ENCODE measurements at places on chromosomes 1 and 21. TPM values are rescaled to one million over a fixed set of nuclear protein-coding genes. Genes with fewer than 3 reads are reported as not detected.

- DNase-seq: peak; percentile 47
These were observed 645.7 kb upstream of the PTBP2 start for GRCh38 chr1:96075704-96076455.

Gene F13B
- not detected for total RNA-seq

DNA sequence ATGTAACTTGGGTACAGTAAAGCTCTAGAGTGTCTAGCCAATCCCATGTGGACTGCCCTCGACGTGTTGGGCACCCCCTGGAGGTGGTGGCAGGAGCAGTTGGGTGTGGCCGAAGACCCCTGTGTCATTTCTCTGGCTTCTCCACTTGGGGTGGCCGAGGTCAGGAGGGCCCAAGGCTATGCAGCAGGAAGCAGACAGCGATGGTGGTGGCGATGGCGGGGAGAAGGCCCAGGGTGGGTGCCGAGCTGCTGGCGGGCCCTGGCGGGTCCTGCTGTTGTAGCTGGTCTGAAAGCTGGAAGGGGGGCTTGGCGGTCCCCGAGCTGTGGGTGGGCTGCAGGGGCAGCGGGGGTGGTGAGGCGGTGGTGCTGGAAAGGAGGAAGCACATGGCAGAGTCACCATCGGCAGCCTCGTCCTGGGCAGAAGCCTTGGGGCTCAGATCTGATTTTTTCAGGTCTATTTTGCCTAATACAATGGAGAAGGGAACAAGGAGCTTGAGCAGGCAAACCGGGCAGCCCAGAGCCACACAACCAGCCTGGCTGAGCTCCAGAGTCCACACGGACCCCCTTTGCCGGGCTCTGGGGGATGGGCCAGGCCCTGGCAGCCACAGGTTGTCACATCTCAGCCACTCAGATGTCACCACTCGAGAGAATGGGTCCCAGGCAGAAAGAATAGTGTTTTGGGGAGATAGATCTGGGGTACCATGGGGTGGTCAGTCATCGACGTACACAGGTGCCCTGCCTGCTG, 231.3 kb downstream of the TRABD2B start:
- DNase-seq: no peak

GRCh38 chr1:170803711-170804110, 131.6 kb upstream of the MROH9 start:
- no peak for DNase-seq

- DNase-seq: no peak
These were observed 11.7 kb downstream of the FAM78B start for GRCh38 chr1:166155108-166155507.

Gene SETSIP
- 0.27 TPM for total RNA-seq

Gene MMP23B
- total RNA-seq: not detected

Gene FCMR
- total RNA-seq: not detected

Gene SH2D5
- 26.9 TPM for total RNA-seq

GRCh38 chr1:183998045-183998444, 39.5 kb downstream of the COLGALT2 start:
- no peak for DNase-seq

- no peak for DNase-seq
These were observed 17.3 kb upstream of the ACADM start for GRCh38 chr1:75707191-75707590.

GRCh38 chr1:230112131-230112701, 45.2 kb downstream of the GALNT2 start:
- DNase-seq: no peak

DNA sequence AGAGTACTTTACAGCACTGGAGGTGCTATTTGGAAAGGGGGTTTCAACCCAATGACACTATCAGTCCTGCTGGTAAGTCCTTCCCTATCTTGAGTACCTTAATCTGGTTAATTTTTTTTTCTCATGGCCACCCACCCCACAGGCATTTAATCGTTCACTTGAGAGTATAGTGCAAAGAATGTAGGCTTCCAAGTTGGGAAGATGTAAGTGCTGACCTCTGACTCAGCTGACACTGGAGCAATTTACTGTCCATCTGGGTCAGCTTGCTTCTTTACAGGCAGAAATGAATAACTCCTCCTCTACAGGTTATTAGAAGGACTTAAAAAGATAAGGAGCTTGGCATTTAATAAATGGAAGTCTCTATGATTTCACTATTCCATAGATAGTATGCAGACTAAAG, 89.6 kb downstream of the AK5 start:
- no peak for DNase-seq

GRCh38 chr1:175649416-175649815, 94.0 kb downstream of the TNR start:
- DNase-seq: no peak

Gene PCSK9
- total RNA-seq: 0.03 TPM

GRCh38 chr1:59428828-59429227, 131.9 kb downstream of the FGGY start:
- DNase-seq: no peak

DNA sequence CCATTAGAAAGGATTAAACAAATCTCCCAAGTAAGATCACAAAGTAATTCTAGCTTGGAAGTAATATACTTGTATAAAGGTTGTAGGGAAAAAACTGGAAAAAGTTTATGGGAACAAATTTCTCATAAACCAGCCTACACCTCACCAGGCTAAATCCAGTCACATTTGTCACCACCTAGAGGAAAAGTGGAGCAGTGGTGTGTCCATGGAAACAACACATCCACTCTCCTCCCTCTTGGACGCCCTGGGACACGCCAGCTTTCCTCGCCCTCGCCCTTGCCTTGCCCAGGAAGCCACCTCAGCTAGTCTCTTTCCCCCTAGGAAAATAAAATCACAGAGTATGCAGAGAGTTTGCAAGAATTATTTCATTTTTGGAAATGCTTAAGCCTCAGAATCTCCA, 2.2 kb downstream of the PALMD start:
- peak; percentile 22 for DNase-seq

DNA sequence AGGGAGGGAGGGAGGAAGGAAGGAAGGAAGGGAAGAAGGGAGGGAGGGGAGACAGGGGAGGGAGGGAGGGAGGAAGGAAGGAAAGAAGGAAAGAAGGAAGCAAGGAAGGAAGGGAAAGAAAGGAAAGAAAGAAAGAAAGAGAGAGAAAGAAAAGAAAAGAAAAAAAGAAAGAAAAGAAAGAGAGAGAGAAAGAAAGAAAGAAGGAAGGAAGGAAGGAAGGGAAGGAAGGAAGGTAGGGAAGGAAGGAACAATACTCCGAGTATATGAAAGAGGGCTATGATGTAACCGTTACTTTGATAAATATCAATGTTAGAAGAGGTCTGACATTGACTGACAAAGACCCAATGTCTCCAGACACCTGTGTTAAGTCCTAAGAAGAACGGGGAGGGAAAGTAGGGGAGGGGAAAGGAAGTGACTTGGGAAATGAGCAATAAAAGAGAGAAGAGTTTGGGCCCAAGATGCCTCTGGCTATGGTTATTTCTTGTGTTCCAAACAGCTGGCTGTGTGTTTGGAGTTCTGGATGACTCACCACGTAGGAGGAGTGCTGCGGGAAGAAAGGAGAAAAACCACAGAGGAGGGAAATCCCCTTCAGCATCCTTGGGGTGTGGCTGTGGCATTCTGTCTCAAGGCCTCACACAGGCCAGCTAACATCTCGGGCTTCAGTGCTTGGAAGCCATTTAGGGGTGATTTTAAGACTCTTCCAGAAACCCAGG, 37.0 kb upstream of the RXRG start:
- peak; percentile 94 for DNase-seq

DNA sequence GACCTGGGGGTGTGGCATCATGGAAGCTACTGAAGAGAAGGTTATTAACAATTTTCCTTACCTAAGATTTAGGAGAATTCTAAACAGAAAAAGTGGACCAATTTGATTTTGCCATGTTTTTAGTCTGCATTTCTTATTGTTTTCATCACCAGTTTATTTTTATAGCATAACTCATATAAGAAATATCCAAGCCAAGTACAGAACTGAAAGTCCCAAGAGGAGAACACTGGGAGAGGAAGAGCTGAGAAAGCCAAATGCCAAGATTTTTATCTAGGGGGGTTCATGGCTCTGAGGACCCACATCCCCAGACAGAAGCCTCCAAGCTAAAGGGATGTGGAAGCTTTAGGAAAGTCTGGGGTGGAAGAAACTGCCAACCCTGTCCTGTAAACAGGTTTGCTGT, 109.4 kb upstream of the DUSP10 start:
- DNase-seq: no peak

- no peak for DNase-seq
These were observed 41.7 kb downstream of the GABPA start for GRCh38 chr21:25776440-25776839.

DNA sequence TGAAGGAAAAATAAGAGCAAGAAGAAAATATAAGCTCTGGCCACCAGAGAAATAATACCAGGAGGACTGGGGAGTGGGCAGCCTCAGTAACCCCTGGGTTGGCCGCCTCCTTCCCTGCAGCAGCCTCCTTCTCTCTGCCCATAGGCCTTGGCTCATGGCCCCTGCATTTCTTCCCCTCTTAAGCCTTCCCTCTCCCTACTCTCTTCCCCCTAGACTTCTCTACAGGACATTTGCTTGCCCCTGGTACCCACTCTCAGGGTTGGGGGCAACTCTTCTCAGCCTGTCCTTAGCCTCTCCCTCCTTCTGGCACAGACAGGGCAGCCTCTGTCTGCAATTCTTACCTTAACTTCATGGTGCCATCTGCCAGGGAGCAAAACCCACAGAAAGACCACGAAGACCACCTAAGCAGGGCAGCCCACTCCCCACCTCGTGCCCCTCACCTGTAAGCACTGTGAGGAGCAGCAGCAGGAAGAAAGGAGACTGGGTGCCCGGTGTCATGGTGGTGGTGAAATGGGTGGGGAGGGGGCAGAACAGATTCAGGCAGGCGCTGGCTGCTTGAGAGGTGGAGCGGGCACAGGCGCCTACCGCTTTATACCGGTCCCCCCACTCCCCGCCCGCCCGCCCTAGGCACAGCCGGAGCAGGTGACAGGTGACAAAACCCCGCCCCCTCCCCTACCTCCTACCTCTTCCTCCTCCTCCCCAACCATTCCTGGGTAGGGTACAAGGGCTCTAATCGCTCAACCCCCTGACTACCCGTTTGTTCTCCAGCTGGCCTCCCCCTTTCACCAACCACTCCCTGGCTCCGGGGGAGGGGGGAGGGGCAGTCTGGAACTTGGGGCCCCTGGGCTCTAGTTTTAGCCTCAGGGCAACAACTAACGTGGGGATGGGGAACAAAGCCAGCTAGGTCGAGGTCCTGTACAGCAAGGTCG, 15.1 kb downstream of the THBS3 start:
- no peak for DNase-seq

Gene CLDN17
- total RNA-seq: not detected

DNA sequence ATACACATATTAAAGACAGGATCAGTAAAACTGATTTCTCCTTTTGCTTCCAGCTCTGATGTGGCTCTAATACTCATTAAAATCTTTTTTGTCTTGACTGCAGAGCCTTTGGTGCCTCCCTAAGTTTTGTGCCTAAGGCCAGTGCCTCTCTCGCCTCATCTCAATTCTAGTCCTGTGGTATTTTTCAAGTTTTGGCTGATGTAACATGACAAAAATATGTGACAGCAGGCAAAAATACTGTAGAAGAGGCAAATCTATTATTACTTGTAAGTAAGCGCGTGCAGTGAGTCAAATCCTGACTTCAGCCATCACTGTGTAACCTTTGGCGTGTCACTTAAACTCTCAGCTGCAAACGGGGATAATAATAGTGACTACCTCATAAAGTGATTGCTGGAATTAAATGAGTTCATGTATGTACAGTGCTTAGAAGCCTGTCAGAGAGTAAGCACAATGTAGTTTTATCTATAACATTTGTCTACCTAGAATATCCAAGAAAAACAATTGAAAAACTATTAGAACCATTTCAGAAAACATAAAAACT, 74.0 kb downstream of the MAB21L3 start:
- DNase-seq: no peak

- no peak for DNase-seq
These were observed 146.8 kb upstream of the DMRTA2 start for GRCh38 chr1:50570066-50570468.

Gene FAM72D
- 9.8 TPM for total RNA-seq

Gene NOTCH2
- total RNA-seq: 78.5 TPM

GRCh38 chr1:10851024-10852013, 54.9 kb upstream of the CASZ1 start:
- no peak for DNase-seq

- no peak for DNase-seq
These were observed 27.6 kb downstream of the TENT5C start for GRCh38 chr1:117633423-117633822.

GRCh38 chr1:25820247-25821111, 725 bp downstream of the MTFR1L start:
- DNase-seq: peak; percentile 42

- no peak for DNase-seq
These were observed 2.5 kb upstream of the TTLL10 start for GRCh38 chr1:1171161-1171545.

GRCh38 chr1:115555446-115555845, 86.3 kb upstream of the VANGL1 start:
- DNase-seq: no peak

Gene CORT
- 0.13 TPM for total RNA-seq

Gene E2F2
- total RNA-seq: 4.3 TPM

GRCh38 chr1:6170116-6170741, 9.9 kb downstream of the CHD5 start:
- no peak for DNase-seq

DNA sequence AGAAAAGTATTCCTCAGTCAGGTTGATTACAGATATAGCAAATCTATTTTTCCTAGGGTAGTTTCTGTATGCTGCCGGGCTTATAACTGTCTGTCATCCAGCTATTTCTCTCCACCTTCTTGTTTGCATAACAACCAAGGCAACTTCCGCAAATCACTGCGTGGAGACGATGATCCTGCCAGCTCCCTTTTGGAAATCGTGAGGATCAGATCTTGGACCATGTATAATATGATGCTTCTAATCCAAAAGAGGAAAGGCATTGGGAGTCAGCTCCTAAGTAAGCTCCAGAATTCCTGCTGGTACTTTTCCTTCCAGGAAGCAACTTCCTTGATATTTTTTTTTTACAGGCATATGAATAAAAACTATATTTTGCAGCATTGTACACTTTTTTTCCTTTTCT, 445 bp upstream of the RGS4 start:
- DNase-seq: no peak

- peak; percentile 90 for DNase-seq
These were observed at the start of gene PACC1 for GRCh38 chr1:212414328-212415106. PACC1 (minus strand) TSS chr1:212414886; CDS start chr1:212414757, 129 bp downstream.

Gene LAMB3
- 423 TPM for total RNA-seq

Gene DDI2
- total RNA-seq: 13.8 TPM

DNA sequence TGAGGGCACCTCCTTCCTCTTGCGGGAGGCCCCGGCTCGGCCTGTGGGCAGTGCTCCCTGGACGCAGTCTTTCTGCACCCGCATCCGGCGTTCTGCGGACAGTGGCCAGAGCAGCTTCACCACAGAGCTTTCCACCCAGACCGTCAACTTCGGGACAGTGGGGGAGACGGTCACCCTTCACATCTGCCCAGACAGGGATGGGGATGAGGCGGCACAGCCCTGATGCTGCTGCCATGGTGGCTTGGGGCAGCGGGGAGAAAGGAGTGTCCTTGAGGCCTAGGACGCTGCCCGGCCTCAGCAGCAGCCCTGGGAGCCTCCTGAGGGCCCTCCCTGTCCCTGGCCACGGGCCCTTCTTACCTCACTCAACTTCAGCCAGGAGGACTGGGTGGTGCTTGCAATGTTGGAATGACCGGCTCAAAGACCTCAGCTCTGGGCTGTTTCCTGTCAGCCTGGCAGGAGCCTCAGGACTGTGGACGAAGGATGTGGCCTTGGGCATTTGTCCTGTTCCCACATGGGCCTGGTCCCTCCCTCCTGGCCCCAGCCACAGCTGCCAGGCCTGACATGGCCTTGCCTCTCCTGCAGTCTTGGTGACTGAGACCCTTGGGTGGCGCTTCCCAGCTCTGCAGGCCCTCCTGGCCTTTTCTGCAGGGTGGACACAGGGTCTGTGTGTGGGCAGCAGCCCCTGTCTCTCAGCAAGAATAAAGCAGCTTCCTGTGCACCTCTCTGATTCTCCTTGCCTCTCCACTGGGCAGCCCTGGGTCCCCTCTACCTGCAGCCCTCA, 45.9 kb downstream of the TRIM11 start:
- no peak for DNase-seq

Gene CLCNKA
- total RNA-seq: not detected
